ENCODE measurements at places on chromosomes 2 and 18.

DNA sequence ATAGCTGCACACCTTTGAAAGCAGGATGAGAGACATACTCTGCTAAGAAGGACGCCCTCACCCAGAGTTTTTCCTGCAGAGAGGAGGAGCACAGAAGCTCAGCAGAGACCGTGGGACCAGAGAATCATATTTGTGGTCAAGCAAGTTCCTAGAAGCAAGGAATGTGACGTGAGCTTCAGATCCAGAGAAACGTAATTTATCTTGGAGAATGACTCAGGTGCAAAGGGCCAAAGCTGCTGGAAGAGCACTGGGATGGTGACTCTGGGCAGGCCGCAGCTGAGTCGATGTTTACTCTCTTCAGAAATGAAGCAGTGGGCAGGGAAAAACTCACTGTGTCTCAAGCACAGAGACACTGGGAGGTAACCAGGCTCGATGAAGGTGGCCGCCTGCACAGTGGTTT lies 50.1 kb upstream of the IGFBP2 start:
- no peak for DNase-seq

DNA sequence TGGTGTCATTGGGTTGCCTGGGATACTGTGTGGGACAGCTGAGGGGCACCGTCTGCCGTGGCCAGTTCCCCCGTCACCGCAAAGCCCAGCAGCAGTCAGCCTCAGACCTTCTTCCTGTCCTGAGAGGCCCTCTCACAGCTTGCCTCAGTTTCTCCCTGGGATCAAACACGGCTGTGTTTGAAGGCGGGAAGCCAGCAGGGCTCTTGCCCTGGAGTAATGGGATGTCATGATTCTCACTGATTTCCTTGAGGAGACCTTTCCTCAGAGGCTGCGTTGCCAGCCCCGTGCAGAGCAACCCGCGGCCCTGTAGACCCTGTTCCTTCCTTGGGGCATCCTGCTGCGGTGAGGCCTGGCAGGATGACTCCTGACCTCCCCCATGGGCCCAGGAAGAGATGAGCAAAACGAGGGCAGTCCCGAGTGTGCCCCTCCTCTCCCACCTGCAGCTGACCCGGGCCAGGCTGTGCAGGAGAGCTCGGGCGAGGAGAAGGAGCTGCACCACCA lies 13.9 kb upstream of the NFATC1 start:
- DNase-seq, result no peak

DNA sequence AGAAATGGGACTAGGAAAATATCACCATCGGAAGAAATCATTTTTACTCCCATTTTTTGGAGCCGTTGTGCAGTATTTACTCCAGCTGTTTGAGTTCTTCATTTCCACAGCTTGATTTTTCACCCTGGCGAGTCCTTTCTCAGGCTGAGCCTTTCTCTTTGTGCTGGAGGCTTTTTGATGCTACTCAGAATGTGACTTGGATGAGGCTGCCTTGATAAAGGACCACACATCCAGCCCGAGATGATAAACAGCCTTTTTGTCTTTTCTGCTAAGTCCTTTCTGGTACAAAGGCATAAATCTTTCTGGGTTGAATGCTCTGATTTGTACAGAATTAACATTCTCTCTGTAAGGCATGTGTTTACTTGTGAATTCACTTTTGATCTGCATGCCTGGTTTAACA lies 17.6 kb upstream of the CTDP1 start:
- DNase-seq, result no peak

DNA sequence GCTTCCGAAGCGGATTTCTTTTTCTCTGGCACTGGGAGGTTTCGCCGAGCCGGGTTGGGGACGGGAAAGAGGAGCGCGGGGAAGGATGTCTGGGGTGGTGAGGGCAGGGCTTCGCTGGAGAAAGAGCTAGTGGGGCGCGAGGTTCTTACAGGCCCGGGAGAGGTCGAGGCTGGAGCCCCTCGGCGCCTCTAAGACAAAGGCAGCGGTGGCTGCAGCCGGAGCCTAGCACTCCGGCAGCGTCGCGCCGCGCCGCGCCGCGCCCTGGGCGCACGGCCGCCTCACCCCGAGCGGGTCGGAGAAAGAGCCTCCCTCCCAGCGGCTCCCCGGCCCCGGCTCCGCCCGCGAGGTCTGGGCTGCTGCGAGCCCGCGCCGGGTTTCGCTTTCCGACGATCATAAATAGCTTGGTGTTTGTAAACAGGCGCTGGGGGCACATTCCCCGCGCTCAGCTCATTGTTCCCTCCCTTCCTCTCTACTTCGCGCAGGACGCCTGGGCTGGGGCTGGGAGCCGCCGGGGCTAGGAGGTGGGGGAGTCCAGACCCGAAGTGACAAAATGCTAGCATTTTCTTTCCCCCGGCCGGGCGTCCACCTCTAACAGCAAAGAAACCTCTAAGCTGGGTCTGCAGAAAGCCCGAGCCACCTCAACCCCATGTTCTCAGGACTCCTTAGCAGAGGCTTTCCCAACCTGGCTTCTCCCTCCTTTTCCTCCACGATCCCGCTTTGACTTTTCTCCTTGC lies 813 bp upstream of the MEIS1 start:
- peak; percentile 62 for DNase-seq

GRCh38 chr18:28065031-28065792 lies 111.7 kb downstream of the CDH2 start:
- DNase-seq, result peak; percentile 40

DNA sequence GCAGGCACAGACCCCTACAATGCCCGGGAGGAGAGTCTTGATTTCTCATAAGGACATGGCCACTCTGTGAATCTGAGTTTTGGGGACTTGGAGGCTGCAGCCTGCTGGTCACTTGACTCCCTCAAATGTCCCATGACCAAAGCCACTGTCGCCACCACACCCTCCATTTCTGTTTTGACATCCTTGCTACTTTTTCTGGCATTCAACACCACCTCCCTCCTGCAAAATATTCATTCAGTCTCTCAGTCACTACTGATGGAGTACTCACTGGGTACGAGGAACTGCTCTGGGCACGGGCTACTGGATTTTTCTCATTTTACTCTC lies 208.6 kb upstream of the HAAO start:
- DNase-seq, result no peak

- DNase-seq, result peak; percentile 72
These were observed 82.4 kb downstream of the AGPS start for GRCh38 chr2:177474998-177475397.

DNA sequence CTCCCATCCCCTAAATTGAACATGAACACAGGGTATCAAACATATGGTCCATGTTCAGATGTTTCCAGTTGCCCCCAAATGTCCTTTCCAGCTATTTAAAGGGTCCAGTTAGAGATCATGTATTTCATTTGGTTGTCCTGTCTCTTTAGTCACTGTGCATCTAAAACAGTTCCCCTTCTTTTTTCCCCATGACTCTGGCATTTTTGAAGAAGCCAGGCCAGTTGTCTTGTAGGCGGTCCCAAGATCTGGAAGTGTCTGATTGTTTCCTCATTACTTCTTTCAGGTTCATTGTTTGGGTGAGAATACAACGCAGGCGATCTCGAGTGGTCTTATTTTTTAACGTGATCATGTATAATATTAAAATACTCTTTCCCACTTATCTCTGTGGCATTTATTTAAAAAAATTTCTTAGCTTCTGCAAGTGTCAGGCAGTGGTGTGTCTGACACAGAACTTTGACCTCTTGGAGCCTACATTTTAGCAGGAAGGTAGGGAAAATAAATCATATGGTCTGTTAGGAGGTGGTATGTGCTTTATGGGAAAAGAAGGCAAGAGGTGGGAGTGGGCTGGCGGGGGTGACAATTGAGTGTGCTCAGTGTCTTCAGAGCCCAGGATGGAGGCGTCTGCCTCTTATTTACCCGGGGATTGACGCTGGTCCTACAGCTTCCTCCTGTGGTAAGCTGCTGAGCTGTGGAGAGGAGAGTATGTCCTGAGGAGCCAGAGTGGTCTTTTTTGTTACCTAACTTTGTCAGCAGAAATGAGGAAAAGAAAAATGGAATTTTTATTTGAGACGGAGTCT lies 8.1 kb downstream of the RAB31 start:
- DNase-seq, result no peak

DNA sequence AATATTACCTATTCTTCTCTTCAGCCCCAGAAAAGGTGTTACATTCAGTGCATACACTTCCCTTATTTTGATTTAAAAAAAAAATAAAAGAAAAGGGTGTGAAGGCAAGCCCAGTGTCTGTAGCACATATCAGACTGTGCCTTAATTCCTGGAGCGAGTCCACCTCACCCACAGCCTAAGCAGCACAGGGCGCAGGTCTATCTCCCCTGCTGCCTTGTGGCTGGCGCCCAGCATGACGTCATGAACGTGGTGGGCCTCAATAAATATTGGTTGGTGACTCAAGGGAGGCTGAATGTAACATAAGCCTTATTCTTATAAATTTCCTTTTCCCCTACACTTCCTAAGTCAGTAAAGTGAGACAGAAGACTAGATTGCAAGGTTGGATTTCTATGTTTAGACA lies 26.4 kb downstream of the ST3GAL5 start:
- DNase-seq, result no peak

GRCh38 chr2:68435615-68436014 lies 31.5 kb downstream of the FBXO48 start:
- no peak for DNase-seq

- DNase-seq, result peak; percentile 85
These were observed 49.3 kb upstream of the RAB6D start for GRCh38 chr2:131413148-131413747.

DNA sequence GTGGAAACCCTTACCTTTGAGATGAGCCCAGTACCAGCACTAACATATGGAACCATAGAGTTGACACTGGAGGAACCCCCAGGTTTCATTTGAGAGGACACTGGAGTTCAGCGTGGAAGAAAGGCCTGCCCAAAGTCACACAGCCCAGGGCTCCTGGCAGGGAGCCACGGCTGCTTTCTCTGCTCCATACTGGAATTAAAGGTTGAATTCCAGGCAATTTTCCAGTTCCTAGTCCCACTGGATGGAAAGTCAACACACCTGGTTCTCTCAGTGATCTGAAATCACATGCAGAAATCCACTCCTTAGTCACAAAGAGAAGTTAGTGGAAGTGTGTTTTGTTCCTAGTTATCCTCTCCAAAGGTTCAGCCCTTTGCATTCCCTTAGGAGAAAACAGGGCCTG lies 336.1 kb upstream of the SKOR2 start:
- DNase-seq, result no peak

- DNase-seq, result no peak
These were observed 29.9 kb upstream of the PPP1CB start for GRCh38 chr2:28721601-28722191.

GRCh38 chr2:105129722-105130232 lies 91.9 kb downstream of the MRPS9 start:
- DNase-seq, result no peak

GRCh38 chr2:11988691-11989353 lies 242.4 kb downstream of the LPIN1 start:
- no peak for DNase-seq

GRCh38 chr2:2901384-2902345 lies 476.0 kb downstream of the EIPR1 start:
- DNase-seq, result no peak

DNA sequence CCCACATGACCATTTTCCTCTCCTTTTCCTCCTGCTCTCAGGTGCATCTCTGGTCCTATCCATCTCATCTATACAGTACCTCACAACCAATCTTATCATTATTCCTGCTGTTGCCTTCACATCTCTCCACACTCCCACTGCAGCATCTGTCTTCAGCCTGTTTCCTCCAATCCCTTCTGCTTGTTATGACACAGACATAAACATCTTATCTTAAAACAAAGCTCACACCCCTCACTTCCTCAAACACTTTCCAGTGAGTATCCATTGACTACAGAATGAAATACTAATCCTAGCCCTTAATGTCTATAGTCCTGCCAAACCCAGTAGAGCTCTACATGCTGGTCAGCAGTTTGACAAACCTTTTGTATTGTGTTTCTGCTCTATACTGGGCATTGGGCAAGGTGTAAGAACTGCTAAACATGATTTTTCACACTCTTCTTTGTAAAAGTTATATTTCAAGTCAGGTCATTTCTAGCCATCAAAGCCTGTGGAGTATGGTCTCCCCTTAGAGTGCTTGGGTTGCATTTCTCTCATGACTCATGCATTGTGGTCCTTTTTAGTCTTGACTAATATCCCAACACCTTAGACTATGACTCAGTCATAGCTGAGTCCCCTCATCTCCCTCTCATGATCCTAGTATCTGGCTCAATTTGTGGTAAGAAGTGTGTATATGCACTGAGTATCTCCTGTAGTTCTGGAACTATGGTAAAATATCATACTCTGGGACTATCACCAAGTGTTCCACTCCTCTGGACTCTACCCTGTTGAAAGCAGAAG lies 187.0 kb downstream of the CYRIA start:
- no peak for DNase-seq

- no peak for DNase-seq
These were observed 322.4 kb downstream of the ALK start for GRCh38 chr2:29598978-29599377.

GRCh38 chr2:126329173-126329572 lies 326.8 kb upstream of the GYPC start:
- no peak for DNase-seq

DNA sequence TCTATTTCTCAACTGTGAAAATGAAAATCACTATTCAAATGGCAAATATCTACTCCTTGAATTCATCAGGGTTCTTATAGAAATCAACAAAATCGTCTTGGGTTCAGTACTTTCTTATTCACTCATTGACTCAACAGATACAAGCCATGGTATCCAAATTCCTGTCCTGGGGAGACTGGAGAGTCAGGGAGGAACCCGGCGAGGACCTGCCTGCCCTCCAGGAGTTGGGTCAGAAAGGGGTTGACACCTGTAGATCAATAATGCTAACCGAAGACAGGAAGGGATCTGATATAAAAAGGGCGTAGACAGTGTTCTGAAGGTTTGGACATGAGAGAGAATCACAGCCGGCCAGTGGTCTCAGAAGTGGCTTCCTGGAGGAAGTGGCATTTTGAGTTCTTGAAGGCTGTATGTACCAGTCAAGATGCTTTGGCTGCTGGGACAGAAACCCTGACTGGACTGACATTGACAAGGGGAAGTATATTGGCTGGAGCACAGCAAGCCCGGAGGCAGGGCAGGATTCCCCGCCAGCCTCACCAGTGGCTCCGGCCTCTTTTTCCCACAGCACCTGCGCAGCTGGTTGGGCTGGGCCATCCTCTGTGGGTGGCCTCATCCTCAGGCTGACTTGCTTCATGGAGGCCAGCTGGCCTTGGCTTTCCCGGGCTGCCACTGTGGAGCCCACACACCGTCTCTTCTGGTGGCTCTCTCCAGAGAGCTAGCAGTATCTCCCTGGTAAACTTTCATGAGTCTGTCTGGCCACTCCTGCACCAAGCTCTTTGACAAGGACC lies 3.0 kb downstream of the LRRFIP1 start:
- no peak for DNase-seq

DNA sequence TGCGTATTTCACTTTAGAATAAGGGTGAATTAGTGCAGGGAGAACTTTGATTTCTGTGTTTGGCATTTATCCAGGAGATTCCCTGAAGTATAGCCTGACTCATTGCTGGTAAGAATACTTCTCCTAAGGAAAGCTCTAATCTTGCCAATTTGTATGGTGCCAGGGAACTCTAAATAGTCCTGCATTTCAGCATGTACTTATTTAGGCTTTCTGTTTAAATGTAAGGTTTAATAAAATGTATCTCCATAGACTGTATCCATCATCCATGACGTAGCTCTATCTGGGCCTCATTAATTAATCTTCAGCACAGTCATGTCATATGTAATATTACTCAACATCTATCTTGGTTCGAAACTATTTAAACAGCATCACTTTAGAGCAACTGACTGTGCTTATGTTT lies 127.7 kb downstream of the DOK6 start:
- DNase-seq, result no peak

All from dermis blood vessel endothelial cell (primary cell).